Fibroblast of skin of abdomen (primary cell): ENCODE measurements at places on chromosomes 1 and 21.
A peak's percentile ranks its signal among the peaks of the same experiment; 100 is the strongest.

GRCh38 chr1:9179463-9180110 lies 50.7 kb upstream of the GPR157 start:
- DNase-seq: no peak

DNA sequence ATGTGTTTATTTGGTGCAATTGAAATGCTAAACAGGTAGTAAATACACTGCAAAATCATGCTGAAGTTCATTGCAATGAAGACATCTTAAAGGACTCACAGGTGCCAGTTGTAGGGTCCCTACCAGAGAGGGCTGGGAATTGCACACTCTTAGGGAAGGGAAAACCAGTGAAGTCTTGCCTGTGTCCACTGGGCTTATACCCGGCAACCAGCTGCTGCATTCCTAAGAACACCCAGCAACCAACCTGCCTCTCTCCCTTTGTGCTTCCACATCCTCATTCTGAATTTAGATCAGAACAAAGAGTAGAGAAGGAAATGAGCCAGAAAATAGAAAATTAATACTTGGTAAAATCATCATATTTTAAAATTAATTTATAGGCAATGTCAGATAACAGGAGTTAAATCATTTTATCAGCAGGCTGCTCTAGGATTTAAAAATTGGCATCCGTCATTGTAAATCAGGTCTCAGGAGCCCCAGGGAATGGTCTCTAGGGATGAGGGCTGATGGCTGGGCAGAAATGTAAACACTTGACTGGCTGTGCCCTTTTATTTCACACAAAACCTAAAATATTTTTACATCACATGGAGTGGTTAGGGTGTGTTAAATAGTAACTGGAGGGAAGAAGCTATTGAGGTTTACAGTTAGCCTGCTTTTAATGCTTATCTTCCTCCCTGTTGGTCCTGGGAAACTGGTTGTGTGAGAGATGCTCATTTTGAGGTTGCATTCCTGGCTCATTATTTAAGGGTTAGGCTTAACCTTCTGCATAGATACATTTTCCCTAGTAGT lies 31.3 kb downstream of the PTGFRN start:
- DNase-seq: no peak

GRCh38 chr1:4599951-4600481 lies 54.4 kb upstream of the AJAP1 start:
- DNase-seq: no peak

DNA sequence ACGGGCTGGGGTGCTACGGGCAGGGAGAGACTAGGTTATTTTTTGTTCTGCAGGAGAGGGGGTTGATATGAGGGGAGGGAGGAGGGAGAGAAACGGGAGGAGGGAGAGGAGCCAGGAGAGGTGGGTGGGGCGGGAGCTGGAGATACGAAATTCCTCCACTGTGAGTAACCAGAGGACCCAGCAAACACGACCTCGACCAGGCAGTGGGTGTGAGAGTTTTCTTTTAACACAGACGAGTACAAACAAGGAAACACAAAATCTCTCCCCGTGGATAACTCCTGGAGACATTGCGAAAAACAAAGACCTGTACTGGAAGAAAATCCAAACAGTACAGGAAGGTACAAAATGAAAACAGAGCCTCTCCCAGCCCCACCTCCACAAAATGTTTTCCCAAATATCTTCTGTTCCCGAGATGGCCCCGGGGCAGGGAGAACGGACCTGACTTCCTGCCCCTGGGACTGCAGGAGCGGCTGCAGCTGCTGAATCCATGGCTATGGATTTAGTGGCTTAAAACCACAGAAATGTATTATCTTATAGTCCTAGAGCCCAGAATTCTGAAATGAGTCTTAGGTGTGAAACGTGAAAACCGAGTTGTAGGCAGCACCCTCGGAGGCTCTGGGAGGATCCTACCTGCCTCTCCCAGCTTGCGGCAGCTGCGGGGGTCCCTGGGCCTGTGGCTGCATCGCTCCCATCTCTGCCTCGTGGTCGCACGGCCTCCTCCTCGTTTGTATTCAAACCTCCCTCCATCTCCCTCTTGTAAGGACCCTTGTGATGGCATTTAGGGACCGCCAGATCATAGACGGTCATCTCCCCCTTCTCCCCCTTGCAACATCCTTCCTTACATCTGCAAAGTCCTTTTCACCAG lies 82.2 kb downstream of the RIPK4 start:
- peak; percentile 57 for DNase-seq

GRCh38 chr1:175270361-175270760 lies 77.8 kb upstream of the KIAA0040 start:
- DNase-seq: no peak

DNA sequence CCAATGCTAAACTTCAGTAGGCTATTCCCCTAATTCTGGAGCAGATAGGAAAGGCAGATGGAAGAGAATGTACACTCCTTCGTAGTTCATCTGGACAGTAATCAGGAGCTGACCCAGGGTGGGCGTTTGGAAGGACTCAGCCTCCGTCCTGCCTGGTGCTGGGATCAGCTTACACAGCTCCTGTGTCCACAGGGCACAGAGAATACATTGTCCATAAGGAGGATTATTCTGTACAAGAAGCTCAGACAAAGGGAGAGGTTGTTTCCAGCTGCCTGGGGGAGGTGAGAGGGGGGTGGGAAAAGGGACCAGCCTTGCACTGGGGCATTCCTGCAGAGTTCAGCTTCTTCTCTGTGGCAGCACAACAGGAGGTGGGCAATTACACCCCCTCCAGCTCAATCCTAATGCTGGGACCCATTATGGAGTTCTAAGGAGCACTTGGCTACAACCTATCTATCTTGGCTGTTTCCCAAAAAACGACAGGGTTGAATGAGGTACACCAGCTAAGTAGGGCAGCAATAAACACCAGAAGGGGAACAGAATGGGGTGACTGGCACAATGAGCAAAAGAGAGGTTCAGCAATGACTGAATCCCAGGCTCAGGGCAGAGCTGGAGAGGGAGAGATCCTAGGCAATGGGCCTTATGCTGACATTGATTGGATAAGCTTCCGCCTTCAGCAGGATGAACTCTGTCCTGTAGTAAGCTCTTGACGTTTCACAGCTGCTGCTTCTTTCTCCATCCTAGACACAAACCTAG lies 7.4 kb downstream of the MED8 start:
- DNase-seq: no peak

DNA sequence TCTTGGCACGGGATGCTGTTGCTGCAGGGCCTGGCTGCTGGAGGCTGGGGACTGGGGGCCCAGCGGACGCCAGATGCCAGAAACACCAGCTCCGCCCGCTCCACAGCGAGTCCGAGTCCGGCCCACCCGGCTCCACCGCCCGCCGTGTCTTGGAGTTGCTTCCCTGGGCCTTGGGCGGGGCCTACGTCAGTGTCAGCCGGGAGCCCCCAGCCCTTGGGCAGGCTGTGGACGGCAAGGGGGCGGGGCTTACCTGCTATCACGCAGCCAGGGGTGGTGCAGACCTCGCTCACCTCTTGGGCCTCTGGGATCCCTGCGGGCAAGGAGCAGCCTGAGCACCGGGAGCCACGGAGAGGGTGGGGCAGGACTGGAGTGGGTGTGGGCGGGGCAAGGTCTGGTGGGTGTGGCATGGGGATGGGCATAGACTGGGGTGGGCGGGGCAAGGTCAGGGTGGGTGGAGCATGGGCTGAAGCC lies 21.8 kb downstream of the MMEL1 start:
- no peak for DNase-seq

DNA sequence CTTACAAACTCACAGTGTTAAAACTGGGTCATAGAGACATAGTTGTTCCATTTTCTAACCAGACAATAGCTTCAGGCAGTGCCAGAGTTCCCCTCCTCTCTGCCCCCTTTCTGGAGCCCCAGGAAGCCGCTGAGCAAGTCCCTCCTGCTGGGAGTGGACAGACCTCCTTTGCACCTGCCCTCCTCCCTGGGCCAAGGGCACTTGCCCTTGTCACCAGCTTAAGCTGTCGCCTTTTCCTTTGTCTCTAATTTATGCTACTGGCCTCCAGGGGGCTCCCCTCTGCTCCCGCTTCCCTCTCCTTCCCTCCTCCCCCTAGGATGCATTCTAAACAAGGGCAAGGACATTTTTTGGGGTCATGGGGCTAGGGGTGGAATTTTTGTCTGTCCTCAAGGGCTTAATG lies 182.4 kb downstream of the MIS18A start:
- no peak for DNase-seq

DNA sequence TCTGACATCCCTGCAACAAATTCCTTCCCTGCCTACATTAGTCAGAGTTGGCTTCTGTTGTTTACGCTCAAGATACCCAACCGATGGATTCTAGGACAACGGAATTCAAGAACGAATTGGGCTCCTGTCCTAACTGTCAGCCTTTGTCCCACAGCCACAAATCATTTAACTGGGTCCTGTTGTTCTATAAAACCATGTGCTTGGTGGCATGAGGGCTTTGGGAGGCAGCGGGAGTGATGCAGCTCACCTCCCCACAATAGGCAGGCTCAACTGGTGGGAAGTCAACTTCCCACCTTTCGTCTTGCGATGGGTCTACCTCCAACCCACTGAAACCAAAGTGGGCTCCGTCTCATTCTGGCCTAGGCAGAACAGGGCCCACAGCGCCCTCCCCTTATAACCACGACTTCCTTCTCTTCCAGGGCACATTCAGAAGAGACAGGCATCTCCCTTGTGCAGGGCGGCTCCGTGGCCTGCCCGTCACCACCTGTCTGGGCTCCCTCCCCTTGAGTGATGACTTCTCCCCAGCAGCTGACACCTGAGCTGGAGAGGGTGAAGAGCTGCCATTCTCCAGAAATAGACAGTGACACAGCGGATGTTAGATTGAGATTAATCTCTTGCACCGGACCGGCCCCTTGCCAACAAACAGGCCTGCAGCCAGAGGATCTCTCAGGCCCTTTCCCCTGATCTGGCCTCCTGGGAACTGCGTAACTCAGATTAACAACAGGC lies 26.5 kb downstream of the LRRC38 start:
- DNase-seq: no peak

DNA sequence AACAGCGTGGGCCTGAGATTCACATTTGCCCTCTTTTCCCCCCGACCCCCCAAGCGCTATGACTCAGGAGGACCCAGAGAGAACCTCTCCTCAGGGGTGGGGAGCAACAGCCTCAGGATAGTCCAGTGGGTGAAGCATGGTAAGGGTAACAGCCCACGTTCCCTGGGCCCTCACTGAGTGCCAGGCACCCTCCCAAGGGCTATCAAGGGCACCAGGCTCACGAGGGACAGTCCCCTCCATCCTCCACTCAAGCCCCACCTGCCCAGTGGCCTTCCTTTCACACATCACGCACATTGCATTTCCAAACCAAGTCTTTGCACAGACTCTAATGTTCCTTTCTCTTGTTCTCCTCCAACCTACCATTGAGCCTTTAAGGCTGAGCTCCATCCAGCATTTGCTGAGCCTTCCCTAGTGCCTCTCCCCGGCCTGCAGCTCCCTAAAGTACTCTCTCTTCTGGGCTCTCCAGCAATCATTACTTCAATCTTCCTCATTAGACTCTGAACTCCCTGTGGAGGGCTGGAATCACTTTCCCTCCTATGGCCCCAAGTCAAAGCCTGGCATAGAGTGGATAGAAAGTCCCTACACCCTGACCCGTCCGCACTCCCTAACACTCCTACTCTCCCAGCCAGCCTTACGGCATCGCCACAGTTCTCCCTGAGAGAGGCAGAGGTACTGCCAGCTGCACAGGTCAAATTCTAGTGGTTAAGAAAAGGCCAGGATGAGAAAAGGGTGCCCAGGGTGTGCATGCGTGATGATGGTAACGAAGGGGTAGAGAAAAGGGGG lies 1.0 kb downstream of the AKR7A2 start:
- DNase-seq: no peak

- DNase-seq: no peak
Measured at GRCh38 chr1:26283871-26284596, 4.1 kb downstream of the SH3BGRL3 start.

DNA sequence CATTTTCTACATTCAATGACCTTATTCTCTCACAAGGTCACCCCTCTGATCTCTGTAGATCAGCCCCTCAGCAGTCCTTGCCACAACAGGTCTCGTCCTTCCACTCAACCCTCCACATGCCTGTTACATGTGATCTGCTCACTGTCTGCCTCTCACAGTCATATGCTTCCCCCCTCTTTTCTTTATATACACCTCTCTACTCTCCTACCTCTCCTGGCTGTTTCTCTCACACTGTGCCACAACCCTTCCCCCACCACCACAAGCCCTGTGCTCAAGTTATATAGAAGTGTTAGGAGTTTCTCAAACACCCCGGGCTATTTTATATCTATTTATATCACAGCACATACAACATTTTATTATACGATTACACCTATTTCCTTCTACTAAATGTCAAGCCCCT lies 12.6 kb downstream of the B3GALNT2 start:
- no peak for DNase-seq

GRCh38 chr1:30197639-30198450 lies 525.5 kb downstream of the MATN1 start:
- no peak for DNase-seq

DNA sequence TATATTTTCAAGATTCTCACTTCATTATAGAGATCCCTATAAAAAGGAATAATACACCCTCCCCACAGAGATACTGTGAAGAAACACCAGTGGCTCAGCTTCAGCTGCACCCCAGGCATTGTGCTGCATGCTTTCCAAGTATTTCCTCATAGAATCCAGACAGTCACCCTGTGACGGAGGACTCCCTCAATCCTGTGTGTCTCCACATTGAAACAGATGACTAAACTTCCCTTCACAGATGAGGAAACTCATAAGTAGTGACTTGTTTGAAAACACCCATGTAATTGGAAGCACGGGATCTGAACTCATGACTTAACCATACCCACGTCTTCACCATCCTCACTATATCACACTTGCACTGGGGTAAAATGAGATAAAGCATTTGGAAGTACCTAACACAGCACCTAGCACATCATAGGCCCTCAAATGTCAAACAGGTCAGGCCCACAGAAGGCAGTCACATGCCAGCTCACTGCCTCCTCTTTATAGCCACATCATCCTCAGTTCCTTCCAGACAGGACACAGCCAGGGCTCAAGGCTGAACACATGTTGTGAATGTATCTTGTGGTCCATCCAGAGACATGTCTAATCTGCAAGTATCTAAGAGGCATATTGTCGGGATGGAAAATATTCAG lies 55.2 kb downstream of the GPR161 start:
- peak; percentile 78 for DNase-seq

DNA sequence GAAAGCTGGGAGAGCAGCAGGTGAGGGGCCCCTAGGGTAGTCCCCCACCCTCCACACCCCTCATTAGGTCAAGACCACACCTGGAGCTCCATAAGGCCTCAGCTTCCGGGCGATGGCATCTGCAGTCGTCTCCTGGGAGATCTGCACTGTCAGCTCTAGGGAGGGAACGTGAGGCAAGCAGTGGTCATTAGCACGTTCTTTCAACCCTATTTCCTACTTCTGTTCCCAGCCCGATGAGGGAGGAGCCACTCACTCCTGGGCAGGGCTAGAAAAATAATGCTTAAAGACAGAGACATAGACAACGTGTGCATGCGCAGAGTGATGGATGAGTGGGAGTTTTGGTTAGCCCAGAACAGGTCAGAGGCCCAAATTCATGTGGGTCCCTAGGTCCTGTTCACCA lies 9.7 kb downstream of the KDF1 start:
- no peak for DNase-seq

- DNase-seq: peak; percentile 6
Measured at GRCh38 chr1:189434461-189434860, 1043.2 kb downstream of the BRINP3 start.

DNA sequence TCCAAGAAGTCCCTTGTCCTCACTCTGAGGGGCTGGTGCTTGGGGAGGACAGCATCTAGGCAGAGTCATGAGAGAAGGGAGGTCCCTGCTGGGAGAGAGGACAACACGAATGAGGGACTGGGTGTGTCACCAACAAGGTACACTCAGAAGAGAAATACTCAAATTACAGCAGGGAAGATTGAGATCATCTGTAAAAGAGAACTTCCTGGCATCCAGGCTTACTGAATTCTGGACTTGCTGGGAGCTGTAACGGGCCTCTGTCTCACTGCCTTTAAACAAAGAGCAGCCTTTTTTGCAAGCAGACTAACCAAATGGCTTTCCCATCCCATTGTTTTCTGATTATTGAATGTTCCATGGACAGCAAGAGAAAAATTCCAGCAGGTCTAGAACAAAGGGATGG lies 195.7 kb upstream of the RAB4A start:
- no peak for DNase-seq
